RPMI8226 (cell line): ENCODE measurements at places on chromosomes 7 and 10.

- DNase-seq, result no peak
These were observed 94.0 kb upstream of the TARP start for GRCh38 chr7:38367301-38367890.

GRCh38 chr7:123674399-123675180 is 18.9 kb downstream of the LMOD2 start:
- DNase-seq, result no peak

DNA sequence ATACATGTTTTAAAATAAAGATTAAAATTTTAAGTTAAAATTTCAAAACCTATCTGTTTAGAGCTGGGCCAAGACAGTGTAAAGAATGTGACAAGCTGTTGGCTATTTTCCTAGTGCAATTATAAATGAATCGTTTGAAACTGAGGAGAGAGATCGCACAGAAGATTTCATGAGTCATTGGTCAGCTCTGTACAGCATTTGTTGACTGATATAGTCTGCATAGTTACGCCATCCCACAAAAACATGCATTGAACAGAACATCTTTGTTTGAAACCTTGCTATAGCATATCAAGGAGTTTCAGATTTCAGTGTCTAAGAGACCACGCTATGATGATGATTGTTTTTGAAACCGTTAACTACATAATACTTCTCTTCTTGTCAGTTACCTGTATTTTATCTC is 1.3 kb upstream of the C10orf67 start:
- no peak for DNase-seq

DNA sequence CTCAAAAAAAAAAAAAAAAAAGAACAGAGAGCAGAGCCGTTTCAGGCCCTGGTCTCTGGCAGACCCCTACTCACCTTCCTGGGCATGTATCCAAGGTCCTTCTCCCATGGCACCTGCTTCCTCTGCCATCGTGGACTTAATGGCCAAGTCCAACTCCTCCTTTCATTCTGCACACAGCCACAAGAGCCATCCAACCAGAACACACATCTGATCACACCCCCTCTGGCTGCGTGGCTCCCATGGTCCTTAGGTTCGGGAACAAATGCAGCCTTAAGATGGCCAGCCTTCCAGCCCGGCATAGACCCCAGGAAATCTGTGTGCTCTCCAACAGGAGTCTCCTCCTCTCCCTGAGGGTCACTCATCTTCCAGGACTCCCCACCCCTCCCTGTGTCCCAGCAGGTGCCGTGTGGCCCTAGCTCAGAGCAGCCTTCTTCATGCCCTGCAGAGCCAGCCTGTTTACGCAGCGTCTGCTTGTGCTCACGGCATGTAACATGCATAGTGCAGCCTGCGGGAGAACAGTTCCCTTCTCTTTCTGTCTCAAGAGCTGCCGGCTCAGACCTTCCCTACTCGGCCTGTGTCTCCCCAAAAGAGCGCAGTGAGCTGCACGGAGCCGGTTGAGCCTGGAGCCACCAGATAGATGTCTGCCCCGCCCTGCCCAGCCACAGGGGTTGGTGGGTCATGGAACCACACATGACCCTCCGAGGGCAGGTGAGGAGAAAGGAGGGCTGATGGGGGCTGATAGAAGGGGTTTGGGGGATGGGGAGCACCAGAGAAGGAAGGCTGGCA is 157.3 kb downstream of the NRF1 start:
- no peak for DNase-seq

DNA sequence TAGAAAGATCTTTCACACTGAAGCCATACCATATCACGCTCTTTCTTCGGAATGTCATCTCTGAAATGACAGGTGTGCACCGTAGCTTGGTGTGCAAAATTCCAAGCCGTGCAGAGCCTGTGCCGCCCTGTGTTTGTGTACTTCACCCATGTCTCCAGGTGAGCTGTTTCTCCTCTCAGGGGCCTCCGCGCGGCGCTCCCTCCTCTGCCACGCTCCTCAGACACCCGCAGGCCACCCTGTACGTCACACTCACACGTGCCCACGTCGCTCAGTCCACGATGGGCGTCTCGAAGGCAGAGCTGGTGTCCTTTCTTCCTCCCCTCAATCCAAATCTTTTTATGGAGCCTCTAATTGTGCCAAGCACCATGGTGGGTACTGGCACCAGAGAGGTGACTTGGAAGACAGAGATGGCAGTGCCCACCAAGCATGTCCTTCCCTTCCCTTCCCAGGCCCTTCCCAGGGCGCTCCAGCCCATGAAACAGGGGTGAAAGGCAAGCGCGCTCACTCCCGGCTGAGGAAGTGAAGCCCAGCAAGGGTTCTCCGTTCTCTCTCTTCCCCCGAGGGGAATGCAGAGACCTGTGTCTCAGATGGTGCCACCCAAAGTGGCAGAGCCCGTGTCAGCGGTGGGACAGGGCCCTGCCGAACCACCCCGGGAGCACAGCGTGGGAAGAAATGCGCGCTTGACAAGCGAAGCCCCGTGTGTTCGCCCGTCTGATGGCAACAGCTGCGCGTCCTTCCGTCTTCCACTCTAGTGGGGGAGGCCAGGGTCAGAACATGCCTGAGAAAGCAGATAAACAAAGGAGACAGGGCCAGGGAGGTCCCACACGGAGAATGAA is 292.5 kb upstream of the SHH start:
- no peak for DNase-seq

- DNase-seq, result no peak
These were observed 54.9 kb downstream of the IKZF1 start for GRCh38 chr7:50359258-50359994.
